ENCODE measurements at places on chromosomes 11 and 22. TPM values are rescaled to one million over a fixed set of nuclear protein-coding genes. Genes with fewer than 3 reads are reported as not detected.

The SLC43A1 gene
- polyA plus RNA-seq = 1.3 TPM

The CHST1 gene
- 0.41 TPM for polyA plus RNA-seq

The DYNC2H1 gene
- polyA plus RNA-seq = 4.9 TPM

The CSTPP1 gene
- 31.5 TPM for polyA plus RNA-seq

The MUC6 gene
- polyA plus RNA-seq = not detected

The XKR3 gene
- not detected for polyA plus RNA-seq

The ANO5 gene
- 3.3 TPM for polyA plus RNA-seq

The MEI1 gene
- polyA plus RNA-seq = not detected

The FOSL1 gene
- polyA plus RNA-seq = 55.8 TPM

The CCDC85B gene
- polyA plus RNA-seq = 24.3 TPM

The RGL4 gene
- polyA plus RNA-seq = not detected

The SCUBE1 gene
- 0.01 TPM for polyA plus RNA-seq

The SMTNL1 gene
- not detected for polyA plus RNA-seq

The DBX1 gene
- not detected for polyA plus RNA-seq

All from A549 (cell line).